ENCODE measurements at places on chromosomes 5 and 9.

DNA sequence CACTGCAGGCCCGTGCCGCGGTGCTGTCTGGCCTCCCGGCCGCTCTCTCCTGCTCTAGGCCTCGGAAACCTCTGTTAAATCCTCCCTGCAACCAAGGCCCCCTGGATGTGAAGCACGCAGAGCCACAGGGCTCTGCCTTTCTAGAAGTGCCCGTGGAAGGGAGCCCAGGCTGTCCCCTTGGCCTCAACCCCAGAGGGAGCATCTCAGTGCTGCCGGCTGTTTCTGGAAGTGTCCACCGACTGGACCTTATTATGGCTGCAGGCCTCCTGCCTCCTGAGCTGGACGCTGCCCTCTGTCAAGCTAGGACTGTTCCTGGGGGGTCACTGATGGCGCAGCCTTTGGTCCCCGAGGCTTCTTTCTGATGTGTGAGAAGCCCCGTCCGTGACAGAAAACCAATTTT, 40.4 kb upstream of the PHYKPL start:
- DNase-seq = no peak

DNA sequence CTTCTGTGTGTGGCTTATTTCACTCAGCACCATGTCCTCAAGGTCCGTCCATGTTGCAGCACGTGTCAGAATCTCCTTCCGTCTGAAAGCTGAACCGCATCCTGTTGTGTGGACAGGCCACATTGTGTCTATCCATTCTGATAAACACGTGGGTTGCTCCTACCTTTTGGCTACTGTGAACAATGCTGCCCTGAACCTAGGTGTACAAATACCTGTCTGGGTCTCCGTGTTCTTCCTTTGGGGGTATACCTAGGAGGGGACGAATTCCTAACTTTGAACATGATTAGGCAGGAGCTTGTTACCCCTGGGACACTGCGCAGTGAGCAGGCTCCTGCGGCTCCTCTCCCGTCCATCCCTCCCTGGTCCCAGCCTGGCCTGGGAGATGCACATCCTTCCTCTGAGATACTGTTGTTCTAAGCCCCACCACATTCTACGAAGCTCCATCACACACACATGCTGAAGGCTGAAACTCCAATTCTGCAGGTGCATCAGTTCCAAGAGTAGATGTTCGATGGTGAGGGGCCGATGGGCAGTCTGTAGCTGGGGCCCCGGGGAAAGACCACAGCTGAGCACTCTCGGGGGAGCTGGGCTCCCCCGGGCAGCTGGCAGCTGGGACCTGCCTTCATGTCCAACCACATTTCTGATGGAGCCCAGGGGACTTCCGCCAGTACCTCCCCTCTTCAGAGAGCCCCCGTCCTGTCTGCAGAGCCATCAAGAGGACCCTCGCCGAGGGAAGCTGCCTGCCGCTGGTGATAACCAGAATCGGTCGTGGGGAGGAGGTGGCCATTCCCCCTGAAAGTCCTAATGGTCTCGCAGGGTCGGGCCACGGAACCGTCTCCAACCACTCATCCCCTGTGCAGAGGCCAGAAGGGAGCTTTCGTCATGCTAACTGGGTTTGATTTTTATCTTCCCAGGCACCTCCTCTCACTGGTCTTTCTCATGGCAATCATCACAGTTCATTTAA, 120.9 kb downstream of the COL23A1 start:
- DNase-seq = no peak

GRCh38 chr9:86637515-86637914, 283.3 kb upstream of the TUT7 start:
- no peak for DNase-seq

DNA sequence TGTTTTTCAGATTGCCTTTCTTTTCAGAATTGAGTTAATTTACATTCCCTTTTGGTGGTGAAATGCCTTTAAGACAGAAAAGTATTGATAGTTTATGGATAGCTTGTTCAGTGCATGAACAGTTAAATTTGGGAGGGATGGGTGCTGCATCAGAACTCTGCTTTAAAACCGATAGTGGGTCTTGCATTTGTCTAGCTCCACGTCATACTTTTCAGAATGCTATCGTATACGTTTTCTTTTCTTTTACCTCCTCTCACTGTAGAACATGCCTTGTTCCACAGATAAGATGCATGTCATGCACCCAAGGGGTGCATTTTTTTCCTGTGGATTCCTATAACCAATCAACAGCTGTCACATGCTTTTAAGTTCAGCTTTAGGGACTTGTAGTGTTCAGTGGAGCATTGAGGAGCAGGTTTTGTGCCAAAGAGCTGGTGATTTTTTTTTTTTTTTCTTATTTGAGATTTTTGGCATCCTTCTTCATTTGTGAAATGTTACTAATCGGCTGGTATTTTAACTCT, 2.3 kb downstream of the SLC44A1 start:
- DNase-seq = no peak

DNA sequence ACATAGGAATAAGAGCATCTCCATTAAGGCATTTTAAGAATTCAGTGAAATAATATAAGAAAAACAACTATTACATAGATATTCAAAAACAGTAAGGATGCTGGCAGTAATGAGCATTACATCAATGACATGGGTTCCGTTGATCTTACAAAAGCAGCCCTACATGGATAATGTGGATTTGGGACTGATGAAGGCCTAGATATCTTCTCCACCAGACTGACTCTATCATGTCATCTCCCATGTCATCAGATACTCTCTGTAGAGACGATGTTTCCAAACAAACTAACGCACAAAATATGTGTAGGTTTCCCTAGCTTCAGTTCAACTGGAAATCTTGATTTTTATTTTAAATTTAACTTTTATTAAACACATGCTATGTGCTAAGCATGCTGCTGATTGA, 3.6 kb downstream of the LURAP1L start:
- DNase-seq = no peak

GRCh38 chr9:97459326-97459725, 42.1 kb upstream of the TMOD1 start:
- DNase-seq = no peak

- DNase-seq = no peak
These were observed 84.2 kb downstream of the FBXO38 start for GRCh38 chr5:148467958-148468357.
